Heart right ventricle (tissue), 16 donors: ENCODE measurements at places on chromosomes 3 and 15. TPM values are rescaled to one million over a fixed set of nuclear protein-coding genes. Genes with fewer than 3 reads are reported as not detected.

DNA sequence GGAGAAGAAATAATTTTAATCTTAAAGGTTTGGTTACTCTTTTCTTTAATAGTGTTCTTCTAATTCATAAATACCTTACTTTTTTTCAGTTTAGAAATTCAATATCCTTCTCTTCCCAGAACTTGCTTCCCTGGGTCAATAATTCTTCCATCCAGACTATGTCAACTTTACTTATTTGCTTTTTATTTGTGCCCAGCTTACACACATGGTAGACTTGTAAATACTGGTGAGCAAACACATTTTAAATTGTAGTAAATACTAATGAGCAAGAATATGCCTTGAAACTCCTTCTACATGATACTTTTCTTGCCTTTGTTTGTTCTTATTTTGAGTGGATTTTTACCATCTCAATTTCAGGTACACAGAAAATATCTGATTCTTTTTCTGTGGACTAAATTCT is 33.7 kb downstream of the SST start:
- DNase-seq: no peak

The CLDN11 gene
- 3.2 TPM for polyA plus RNA-seq

The TRH gene
- 0.01 TPM for polyA plus RNA-seq

The REC114 gene
- not detected for polyA plus RNA-seq

- DNase-seq: no peak
Observed at GRCh38 chr15:75095594-75095993, 72.2 kb downstream of the PPCDC start.

The CLDN16 gene
- not detected for polyA plus RNA-seq

GRCh38 chr3:61454801-61455200 is 106.6 kb upstream of the PTPRG start:
- no peak for DNase-seq

The DGKG gene
- 12.3 TPM for polyA plus RNA-seq

The ZNF774 gene
- polyA plus RNA-seq: 4.2 TPM

DNA sequence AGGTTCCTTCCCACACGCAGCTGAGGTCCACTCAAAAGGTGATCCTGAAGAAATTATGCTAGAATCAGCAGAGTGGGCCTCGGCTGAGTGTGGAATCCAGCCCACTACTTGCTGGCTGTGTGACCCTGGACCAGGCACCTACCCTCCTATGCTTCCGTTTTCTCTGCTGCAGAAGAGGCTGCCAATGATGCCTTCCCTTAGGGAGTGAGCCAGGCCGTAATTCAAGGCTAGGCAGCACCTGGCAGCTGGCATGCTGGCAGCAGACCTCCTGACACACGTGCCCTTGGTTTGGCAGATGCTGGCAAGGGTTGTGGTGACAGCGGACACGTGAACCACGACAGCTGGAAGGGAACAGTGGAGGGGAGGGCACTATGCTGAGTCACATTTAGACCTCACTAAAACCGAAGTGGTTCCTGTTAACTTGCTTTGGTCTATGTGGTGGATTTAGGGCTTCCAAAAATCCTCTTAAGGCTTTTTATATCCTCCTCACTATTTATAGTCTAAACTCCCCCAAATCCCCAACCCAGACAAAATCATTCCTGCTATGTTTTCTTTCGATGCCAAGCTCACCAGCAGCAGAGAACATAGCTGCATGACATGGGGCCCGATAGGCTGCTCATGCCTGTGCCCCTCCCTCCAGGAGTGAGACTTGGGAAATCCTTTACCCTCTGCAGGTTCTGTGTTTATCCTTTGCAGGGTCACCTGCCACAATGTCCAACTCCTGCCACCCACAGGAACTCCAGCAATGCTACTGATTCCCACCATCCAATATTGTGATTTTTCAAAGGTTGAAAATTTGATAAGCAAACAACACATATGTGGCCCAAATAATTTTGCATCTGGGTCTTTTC is 10.6 kb upstream of the PCSK6 start:
- peak; percentile 67 for DNase-seq

- DNase-seq: peak; percentile 59
Observed at GRCh38 chr3:123642182-123642956, 57.5 kb upstream of the HACD2 start.

The GADL1 gene
- polyA plus RNA-seq: 0.15 TPM

The ZNF501 gene
- 1.7 TPM for polyA plus RNA-seq

- DNase-seq: peak; percentile 57
Observed at GRCh38 chr3:187456250-187456649, 88.1 kb downstream of the RTP4 start.

The CCDC39 gene
- 0.15 TPM for polyA plus RNA-seq

The TMEM62 gene
- 13.9 TPM for polyA plus RNA-seq

GRCh38 chr3:177109688-177110330 is 87.5 kb downstream of the TBL1XR1 start:
- no peak for DNase-seq

- no peak for DNase-seq
Observed at GRCh38 chr15:58383876-58384275, 47.9 kb upstream of the LIPC start.

DNA sequence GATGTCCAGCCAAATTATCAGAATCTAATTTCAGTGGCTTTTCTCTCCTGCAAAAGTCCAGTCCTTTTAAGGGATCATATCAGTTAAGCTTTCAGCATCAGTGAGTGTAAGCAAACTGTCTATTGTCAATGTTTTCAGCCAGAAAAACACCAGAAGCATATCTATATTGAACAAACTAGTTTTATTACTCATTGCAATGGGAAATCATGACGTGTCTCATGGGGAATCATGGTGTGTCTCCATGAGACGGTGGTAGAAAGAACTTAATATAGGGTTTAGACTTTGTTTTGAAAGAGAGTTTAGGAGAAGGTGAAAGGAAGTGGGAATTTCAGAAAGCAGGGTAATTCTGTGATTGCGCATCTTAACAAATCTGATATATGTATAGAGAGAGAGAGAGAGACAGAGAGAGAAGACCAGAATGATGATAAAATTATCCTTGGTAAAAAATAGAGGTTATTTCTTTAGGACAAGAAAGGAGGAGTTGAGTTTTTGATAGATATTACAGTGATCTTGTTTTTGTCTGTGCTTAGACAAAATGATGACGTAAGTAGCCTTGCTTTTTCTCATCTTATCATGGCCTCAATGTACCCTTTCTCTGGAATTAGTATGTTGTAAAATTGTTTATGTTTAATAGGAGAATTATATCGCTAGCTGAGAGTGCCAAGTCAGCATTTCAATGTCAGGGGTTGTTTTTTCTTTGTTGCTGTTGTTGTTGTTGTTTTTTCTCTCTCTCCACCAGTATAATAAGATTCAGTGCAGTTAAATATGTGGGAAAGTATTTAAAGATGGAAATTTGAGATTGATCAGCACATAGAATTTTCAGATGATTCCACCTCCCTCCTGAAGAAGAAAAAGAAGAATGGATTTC is 129.9 kb upstream of the OSTN start:
- no peak for DNase-seq

DNA sequence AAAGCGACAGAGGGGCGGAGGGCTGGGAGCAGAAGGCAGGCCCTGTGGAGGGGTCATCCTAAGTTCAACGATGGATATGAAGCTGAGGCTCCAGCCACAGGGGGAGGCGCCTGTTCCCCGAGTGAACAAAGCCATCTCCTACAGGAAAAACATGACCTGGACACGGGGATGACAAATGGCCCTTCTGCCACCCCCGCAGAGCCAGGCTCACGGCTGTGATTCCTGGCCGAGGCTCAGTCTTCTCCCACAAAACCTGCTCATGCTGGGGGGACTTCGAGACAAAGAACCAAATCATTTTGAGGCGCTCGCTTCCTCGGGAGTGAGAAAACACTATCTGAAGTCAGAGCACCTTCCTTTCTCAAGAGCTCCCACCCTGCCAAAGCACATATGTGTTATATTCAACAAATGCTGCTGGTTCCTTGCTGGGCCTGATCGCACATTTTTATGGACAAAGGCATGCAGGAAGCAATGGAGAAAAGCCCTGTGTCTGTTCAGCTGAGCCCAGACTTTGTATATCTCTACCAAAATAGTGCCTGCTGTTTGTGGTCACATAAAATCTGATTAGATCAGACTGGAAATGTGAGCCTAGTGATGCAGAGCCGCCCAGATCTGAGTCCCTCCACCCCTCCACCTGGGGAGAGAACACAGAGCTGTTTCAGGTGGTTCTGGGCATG is 5.6 kb downstream of the RBP1 start:
- DNase-seq: peak; percentile 45

DNA sequence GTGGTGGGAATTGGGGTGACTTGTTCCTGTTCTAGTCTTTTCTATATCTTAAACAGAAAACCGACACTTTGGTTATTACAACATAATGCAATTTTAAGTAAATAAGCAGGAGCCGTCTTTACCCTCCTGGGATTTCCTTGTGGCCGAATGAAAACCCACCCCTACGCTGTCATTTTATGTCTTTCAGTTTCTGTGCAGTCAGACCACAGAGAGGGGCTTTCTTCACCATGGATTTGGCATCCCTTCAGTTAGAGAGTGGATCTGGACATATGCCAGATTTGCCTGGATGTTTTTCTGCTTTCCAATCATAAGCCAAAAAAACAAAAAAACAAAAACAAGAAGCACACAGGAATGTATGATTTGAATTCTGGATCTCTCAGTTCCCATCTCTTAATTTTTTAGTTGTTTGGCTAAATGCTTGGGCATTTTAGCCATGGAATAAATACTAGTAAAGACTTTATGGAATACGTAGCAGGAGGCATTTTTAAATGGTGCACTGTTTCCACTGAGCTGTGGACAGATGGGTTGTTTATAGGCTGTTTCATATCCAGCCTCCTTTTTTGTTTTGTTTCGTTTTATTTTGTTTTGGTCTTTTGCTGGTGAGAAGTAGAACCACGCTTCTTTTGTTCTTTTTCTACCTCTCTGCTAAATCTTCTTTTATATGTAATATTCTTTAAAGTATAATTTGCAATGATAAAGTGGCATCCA is 272.9 kb downstream of the FEZF2 start:
- DNase-seq: no peak

DNA sequence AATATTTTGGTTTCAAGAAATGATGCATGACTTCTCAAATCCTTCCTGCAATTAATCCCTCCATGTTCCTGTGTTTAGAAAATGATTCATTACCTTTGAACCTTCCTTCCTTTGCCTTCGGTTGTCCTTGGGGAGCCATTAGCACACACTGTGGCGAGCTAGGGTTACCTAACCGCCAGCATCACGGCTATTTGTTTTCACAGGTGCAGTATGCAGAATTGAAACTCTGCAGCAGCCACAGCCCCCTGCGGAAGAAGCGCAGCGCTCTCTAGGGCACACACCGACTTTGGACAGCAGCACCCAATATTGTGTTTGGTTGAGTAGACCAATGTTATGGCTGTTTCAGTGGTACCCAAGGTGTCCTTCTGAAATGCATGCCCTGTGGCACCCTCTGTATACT is 247.4 kb downstream of the MCTP2 start:
- DNase-seq: no peak

- DNase-seq: no peak
Observed at GRCh38 chr15:52362497-52362896, 66.9 kb upstream of the MYO5C start.

GRCh38 chr3:120272286-120272685 is 12.7 kb downstream of the GPR156 start:
- DNase-seq: no peak

- no peak for DNase-seq
Observed at GRCh38 chr3:94462931-94463330, 400.1 kb downstream of the NSUN3 start.

The ATP2B2 gene
- under 0.01 TPM for polyA plus RNA-seq

GRCh38 chr3:177345973-177346503 is 148.8 kb upstream of the TBL1XR1 start:
- no peak for DNase-seq

DNA sequence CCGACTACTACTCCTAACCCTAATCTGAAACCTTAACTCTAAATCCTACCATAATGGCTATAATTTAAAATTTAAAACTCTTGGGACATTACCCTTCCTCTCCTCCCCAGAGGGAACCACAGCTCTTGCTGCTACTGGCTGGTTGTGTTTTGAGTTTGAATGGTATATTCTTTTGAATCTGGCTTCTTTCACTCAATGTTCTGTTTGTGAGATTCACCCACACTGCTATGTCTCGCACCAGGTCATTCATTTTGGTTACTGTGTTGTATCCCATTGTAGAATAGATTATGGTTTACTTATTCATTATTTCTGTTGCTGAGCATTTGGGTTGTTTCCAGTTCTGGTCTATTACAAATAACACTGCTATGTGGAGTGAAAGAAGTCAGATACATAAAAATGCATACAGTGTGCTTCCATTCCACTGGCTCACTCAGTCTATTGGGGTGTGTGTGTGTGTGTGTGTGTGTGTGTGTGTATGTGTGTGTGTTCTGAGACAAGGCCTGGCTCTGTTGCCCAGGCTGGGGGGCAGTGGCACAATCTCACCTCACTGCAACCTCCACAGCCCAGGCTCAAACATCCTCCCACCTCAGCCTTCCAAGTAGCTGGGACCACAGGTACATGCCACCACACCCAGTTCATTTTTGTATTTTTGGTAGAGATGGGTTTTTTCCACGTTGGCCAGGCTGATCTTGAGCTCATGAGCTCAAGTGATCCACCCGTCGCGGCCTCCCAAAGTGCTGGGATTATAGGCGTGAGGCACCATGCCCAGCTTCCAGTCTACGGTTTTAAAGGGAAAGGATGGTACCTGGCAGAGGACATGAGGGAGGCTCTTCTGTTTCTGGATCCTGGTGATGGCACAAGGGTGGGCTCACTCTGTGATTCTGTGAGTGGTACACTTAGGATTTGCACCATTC is 19.2 kb upstream of the SYNM start:
- no peak for DNase-seq

The CADM2 gene
- 0.44 TPM for polyA plus RNA-seq

- peak; percentile 83 for DNase-seq
Observed at GRCh38 chr3:129052675-129053074, 7.9 kb upstream of the GP9 start.

- no peak for DNase-seq
Observed at GRCh38 chr3:193520738-193521137, 34.0 kb downstream of the ATP13A4 start.

The UPK1B gene
- not detected for polyA plus RNA-seq

The EXD1 gene
- not detected for polyA plus RNA-seq

- DNase-seq: no peak
Observed at GRCh38 chr3:151082880-151083838, 2.3 kb upstream of the MED12L start.

DNA sequence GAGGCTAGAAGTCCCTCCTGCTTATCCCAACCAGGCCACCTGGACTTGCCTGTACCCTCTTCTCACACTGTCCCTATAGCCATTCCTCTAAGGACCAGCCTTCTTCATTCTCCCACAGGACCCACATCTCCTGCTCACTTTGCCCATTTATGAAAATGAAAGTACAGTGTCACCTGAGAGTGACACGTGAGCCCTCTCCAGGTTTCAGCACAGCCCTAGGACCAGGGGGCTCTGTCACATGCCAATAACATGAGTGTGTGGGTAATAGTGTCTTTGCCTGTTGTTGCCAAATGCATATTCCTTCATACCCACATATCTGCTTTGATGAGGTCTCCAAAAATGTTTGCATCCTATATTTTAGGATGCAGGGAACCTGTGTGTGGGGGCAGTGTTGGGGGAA is 42.3 kb upstream of the TNFAIP8L3 start:
- DNase-seq: no peak

DNA sequence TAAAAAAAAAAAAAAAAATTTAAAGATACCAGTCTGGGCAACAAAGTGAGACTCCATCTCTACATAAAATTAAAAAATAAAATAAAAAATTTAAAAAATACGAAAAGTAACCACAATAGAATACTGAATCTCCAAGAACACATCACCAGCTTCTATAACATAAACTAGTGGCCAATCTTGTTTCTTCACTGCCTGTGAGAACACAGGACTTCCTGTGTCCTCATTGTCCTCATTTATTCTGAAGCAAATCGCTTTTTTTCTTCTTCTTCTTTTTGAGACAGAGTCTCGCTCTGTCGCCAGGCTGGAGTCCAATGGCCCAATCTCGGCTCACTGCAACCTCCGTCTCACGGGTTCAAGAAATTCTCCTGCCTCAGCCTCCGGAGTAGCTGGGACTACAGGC is 28.6 kb upstream of the RAB7A start:
- no peak for DNase-seq

The P2RY14 gene
- 0.72 TPM for polyA plus RNA-seq

The SLC2A2 gene
- not detected for polyA plus RNA-seq
